ENCODE measurements at places on chromosomes 2 and 18.
A peak's percentile ranks its signal among the peaks of the same experiment; 100 is the strongest.

DNA sequence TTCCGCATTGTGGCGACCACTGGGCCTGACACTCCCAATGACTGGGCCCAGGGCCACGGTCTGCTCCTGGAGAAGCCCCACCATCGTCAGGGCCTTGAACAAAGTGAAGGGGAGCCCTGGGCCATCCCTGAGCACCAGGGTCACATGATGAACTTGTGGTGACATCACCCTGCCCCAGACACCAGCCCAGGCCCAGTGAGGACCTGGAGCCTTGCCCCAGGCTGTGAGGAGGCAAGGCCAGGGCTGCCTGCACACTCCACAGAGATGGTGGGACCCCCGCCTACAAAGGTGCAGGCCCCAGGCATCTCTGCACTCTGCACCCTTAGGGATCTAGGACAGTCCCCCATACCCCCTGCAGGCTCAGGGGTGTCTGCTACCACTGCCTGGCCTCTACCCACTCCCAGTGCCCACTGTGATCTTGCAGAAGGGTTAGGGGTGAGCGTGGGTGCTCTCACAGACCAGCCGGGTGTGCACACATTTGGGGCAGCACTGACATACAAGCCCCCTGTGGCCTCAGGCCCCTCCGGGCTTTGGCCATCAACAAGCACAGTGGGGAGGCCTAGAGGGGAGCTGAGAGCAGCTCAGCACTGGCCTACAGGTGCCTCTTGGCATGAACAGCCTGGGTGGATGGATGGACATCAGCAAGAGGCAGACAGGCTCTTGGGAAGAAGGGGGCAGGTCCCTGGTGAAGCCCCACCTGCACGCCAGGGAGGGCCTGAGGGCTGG lies 624.0 kb upstream of the LRRTM4 start:
- no peak for DNase-seq

- DNase-seq: peak; percentile 29
These were observed 40.4 kb downstream of the FTCDNL1 start for GRCh38 chr2:199810422-199811171.

DNA sequence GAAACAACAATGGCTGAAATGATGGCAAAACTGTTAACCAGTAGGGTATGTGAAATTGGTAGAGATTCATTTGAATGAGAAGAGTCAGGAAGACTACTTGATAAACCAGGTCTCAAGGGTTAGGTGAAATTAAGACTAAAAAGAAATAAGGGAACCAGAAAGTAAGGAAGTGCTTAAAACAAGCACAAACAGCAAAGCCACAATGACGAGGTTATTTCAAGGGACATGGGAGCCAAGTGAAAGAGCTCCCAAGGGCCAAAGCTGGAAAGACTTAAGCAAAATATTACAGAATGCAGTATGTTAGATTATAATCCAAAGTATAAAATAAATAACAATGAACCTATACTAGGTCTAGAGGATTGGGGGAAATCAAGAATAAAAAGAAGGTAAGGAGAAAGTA lies 19.3 kb upstream of the CD302 start:
- DNase-seq: no peak

DNA sequence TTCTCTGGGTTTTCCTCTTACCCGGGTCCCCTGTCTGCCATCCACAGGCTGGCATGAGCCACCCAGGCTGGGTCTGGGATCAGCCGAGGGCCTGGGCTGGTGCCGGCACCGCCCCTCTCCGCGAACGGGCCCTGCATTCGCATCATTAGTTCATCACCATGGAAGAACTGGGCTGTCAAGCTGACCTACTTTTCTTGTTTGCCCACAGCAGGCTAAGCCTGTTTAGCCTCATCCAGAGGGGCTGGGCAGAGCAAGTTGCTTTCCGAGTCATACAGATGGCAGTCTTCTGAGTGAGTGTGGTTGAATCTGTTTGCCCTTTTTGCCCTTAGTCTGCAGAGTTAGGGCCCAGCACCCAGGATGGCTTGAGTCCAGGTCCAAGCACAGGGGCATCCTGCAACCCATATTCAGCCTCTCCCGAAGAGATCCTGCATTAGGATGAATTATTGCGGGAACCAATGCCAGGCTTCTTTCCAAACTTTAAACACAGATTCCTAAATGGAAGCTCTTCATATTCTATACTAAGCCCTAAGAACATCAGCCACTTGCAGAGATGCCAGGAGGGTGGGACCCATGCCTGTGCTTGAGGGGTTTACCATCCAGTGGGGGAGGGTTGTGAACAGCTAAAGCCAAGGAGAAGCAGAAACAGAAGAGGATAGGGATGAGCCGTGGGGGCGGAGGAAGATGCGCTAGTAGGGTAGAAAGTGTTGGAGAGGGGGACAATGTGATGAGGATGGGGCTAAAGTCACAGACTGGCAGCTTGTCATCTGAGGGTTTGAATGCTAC lies 68.0 kb downstream of the NPAS2 start:
- DNase-seq: peak; percentile 79

- DNase-seq: no peak
These were observed 11.7 kb downstream of the CYP26B1 start for GRCh38 chr2:72135921-72136320.

GRCh38 chr18:62601871-62602270 lies 79.0 kb downstream of the ZCCHC2 start:
- no peak for DNase-seq

DNA sequence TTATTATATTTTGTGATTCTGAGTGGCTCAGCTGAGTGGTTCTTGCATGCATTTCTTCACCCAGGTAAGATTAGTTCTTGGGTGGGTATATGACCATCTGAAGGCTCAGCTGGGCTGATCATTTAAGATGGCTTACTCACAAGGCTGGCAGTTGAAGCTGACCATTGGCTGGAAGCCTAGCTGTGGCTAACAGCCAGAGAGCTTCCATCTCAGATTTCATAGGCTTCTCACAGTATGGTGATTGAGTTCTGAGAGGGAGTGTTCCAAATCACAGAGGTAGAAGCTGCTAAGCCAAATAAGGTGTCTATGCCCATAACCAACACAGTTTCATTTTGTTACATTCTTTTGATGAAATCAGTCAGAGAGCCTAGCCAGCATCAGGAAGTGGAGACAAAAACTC lies 117.4 kb upstream of the RPRM start:
- DNase-seq: no peak

DNA sequence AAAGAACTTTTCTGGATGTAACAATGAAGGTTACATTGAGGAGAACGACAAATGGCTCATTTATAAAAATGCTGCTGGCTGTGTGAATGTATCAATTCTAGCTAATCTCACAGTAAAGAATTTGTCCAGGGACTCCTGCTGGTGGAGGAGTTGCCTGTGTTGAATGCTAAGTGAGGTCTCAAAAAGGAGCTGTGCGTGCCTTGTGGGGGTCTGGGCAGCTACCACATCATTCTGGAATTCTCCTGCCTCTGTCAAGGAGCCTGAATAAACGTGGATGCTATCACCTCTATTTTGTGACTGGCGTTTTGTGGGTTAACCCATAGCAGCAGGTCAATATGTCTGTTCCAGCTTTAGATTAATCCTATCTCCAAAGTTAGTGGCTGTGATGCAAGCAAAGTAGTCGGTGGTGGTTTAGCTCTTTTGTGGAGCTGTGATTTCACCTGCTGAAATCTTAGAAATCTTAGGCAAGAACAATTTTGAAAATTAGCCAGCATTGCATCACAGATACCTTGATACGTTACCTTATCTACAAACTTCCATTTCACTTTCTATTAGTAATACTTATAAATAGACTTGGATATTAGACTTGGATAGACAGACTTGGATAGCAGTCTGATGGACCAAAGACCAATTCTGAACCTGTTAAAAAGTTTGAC lies 96.8 kb downstream of the MTCL1 start:
- peak; percentile 25 for DNase-seq

GRCh38 chr18:78974115-78974761 lies 5.4 kb upstream of the SALL3 start:
- DNase-seq: no peak

GRCh38 chr2:35585972-35586371 lies 769.6 kb upstream of the CRIM1 start:
- no peak for DNase-seq

GRCh38 chr2:238945433-238946150 lies 97.7 kb downstream of the TWIST2 start:
- DNase-seq: peak; percentile 49
